ENCODE measurements at places on chromosomes 3 and 15.

GRCh38 chr3:174247687-174248152 lies 611.4 kb upstream of the NAALADL2 start:
- DNase-seq, result no peak

GRCh38 chr3:124772081-124772831 lies 42.0 kb downstream of the UMPS start:
- peak; percentile 75 for DNase-seq

DNA sequence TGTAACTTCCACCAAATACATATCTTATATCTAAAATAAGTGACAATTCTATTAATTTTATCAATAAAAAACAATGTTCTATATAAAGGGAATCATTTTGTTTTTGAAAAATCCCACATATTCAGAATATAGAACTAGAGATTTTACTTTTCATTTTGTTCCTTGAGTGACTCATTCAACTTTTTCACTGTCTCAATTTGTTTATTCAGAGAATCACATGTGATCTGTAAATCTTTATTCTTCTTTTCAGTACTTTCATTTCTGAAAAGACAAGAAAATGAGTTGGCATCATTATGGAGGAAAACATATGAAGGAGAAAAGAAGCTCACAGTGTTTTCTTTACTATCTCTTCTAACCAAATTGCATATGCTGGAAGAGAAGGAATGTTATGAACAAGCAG lies 35.0 kb downstream of the CIP2A start:
- no peak for DNase-seq

- DNase-seq, result no peak
Observed at GRCh38 chr3:151200586-151200985, 2.4 kb downstream of the GPR171 start.

- DNase-seq, result no peak
Observed at GRCh38 chr3:10522646-10523303, 17.4 kb upstream of the ATP2B2 start.

GRCh38 chr15:98142572-98142971 lies 182.1 kb downstream of the ARRDC4 start:
- no peak for DNase-seq

DNA sequence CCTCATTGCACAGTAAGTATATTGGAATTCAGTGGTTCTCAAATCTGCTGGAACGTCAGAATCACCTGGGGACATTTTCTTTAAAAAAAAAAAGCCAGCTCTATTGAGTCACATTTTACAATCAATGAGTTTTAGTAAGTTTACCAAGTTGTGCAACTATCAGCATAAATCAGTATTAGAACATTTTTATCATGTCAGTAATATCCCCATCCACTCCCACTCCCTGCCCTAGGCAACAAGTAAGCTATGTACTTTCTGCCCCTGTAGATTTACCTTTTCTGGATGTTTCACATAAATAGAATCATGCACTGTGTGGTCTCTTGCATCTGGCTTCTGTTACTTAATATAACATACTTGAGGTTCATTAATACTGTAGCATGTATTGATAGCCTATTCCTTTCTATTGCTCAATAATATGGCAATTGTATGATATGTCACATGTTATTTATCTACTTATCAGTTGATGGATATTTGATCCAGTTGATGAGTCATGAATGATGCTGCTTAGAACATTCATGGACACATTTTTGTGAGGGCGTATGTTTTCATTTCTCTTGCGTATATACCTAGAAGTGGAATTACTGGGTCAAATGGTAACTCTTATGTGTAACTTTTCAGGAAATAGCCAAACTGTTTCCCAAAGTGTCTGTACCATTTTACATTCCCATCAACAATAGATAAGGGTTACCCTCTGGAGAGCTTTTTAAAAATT lies 180.5 kb downstream of the THSD4 start:
- peak; percentile 57 for DNase-seq

- no peak for DNase-seq
Observed at GRCh38 chr15:74062671-74063070, 19.7 kb downstream of the GOLGA6A start.

DNA sequence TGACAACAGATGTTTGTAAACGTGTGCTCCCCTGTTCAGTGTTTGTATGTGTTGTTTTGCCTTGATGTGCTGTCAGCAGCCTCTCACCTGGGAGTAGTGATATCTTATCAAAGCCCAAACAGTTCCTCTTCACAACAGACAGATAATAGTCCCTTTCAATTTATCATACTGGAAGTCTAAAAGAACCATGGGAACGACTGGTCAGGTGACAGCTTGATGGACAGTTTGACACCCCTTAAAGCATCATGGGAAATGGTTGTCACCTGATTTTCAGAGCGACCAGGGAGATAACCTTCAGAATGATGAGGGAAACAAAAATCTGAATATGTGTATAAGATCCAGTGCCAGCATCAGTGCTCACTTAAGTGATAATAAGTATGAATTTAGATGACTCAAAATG lies 146.3 kb upstream of the SOX2 start:
- DNase-seq, result no peak

DNA sequence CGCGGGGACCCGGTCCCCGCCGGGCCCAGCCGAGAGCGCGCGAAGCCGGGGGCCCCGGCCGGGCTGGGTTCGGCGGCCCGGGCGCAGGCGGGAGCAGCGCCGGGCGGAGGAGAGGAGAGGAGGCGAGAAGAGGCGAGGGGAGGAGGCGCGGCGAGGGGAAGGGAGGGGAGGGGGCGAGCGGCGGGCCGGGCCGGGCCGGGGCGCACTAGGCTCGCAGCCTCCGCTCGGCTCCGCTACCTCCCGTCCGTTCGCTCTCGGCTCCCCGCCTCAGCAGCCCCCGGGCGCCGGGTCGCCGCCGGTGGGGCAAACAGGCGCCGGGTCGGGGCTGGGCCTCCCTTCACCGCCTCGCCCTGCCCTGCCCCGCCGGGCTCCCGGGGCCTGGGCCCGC lies 351 bp downstream of the INSYN1 start:
- no peak for DNase-seq

DNA sequence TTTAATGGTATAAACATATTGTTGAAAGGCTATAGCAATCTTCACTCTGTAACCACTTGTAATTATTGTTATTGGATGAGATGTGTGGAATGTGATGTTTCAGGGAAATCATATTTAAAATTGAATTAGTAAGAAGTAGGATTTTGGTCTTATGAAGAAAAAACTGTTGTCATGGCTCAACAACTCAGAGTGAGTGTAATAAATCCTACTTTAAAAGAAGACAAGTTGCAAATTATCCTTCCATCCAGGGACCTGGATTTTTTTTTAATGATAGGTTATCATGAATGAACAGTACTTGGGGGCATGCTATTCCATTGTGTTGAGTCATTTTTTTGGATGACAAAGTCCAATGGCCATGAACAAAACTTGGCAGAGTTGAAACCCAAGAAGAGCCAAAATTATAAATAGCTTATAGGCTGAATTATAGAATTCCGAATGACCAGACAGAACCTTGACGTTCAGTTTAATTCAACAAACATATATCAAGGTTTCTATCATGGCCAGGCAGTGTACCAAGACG lies 625.5 kb upstream of the ZNF717 start:
- no peak for DNase-seq

GRCh38 chr15:101288905-101289513 lies 6.0 kb downstream of the SNRPA1 start:
- peak; percentile 65 for DNase-seq

- peak; percentile 40 for DNase-seq
Observed at GRCh38 chr15:75131269-75131643, 70.4 kb upstream of the C15orf39 start.

DNA sequence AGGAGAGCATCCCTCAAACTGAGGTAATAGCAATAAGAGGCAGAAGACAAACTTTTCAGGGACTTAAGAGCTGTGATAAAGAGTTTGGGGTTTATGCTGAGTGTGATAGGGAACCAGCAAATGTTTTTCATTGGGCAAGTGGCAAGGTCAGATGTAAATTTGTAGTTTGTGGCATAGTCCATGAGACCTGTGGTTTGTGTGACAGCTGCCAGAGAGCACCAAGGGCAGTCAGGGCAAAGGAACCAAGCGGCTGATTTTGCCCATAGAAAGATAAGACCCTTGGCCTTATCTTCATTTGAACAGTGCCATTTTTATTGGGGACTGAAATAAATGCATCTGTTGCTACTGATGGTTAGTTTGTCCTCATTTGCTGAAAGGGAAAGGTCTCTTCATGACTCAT lies 220.3 kb downstream of the LRRN1 start:
- DNase-seq, result no peak

DNA sequence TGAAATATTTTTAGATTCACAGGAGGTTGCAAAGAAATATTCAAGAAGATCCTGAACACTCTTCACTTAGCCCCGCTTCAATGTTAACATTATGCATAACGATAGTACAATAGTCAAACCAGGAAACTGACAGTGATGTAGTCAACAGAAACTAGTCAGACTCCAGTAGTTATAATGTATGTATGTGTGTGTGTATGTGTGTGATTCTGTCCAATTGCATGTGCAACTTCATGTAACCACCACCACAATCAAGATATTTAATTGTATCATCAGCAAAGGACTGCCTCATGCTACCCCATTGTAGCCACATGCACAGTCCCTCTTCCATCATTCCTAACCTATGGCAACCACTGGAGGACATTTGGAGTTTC lies 77.9 kb downstream of the APBA2 start:
- no peak for DNase-seq

- peak; percentile 81 for DNase-seq
Observed at GRCh38 chr3:177633671-177634207, 436.5 kb upstream of the TBL1XR1 start.

GRCh38 chr3:42037318-42037945 lies 53.7 kb upstream of the TRAK1 start:
- no peak for DNase-seq

DNA sequence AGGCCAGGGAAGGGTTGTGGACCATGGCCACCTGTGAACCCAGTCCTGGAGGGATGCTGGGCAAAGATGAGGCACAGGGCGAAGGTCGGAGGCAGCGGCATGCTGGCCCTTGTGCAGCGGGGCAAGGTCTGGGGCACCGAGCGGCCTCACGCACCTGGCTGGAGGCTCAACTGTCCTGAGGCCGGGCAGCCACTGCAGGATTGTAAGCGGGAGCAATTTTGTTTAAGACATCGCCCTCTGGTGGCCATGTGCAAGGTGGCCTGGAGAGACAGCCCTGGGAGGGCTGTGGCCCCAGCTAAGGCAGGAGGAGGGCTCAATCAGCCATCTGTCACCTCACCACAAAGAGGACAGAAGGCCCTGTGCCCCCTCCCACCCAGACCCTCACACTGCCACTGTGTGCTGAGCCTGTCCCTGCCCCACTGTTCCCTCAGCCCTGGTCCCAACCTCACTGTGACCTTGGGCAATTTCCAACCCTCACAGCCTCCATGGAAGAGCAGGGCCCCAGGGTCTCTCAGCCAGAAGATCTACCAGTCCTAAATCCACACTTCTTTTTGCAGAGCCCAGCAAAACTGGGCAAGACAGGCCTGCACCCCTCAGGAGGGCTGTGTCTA lies 46.2 kb downstream of the TPRA1 start:
- DNase-seq, result peak; percentile 57

- DNase-seq, result peak; percentile 83
Observed at GRCh38 chr3:111582120-111582474, 13.0 kb downstream of the ZBED2 start.

GRCh38 chr3:9301798-9302197 lies 52.4 kb upstream of the SRGAP3 start:
- no peak for DNase-seq

DNA sequence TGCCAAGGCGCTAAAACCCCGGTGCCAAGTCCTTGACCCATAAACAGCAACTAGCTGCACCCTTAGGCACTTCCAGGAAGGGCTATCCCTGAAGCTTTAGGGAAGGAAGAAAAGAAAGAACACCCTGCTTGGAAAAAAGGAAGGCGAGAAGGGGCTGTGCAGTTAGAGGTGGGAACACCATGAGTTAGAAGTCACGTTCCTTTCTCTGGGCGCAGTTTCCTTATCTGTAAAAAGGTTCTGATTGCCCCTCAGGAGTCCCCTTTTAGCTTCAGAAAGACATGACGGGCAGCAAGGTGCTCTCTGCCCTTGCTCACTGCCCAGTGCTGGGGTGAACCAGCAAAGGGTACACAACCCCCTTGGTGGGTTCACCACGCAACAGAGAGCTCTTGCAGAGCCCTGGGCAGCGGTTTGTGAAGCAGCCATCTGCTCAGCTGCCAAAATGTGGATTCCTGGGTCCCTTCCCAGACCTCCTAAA lies 798 bp downstream of the GCHFR start:
- no peak for DNase-seq

- DNase-seq, result peak; percentile 73
Observed at GRCh38 chr3:177538048-177538749, 340.9 kb upstream of the TBL1XR1 start.

DNA sequence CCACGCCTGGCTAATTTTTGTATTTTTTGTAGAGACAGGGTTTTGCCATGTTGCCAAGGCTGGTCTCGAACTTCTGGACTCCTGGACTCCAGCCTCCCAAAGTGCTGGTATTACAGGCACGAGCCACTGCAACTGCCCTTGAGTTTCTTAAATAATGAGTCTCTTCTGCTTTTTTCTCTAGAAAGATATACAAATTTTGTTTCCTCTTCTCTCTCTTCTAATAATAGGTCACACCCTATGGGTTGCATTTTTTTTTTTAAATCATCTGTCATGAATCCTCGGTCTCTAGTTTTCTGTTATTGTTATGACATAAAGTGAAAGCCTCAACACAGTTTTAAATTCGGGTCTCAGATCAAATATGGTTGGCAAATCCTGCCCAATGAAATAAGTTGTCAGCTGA lies 111.2 kb downstream of the IL12A start:
- DNase-seq, result no peak

GRCh38 chr3:69504232-69504631 lies 118.3 kb upstream of the FRMD4B start:
- no peak for DNase-seq

- no peak for DNase-seq
Observed at GRCh38 chr3:30685267-30685667, 78.9 kb downstream of the TGFBR2 start.

DNA sequence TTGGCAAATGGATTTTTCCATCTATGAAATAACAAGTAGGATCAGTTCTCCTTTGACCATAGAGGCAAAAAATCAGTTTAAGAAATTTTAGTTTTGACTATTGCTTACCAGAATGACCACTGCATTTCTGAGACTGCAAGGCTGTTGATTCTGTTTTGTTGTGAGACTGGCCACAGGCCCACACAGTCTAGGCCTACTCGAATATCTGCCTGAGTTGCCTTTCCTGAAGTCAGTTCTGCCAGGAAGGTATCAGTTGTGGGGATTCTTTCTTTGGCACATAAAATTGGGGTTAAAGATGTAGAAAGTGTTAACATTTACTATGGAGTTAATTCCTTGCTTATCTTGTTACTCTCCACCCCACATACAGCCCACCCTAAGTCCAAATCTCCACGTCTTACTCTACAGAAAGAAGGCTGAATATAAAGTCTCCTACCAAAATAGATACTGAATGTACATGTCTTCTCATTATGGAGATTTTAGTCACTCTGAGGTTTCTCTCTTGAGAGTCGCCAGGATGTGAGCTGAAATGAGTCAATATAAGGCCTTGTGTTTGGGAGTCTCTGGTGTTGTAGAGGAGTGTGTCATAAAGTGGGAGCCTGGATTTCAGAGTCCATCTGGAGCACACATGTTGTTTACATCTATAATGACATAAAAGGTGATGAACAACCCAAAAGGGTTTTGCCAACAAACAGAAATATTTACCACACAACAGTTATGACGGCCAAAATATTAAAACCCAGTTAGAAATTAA lies 45.0 kb upstream of the WWTR1 start:
- peak; percentile 99 for DNase-seq

GRCh38 chr15:51575775-51576174 lies 46.8 kb downstream of the DMXL2 start:
- DNase-seq, result no peak

GRCh38 chr3:134155446-134155845 lies 95.2 kb downstream of the RYK start:
- DNase-seq, result no peak

GRCh38 chr3:20974396-20974795 lies 776.6 kb downstream of the ZNF385D start:
- DNase-seq, result peak; percentile 17

- no peak for DNase-seq
Observed at GRCh38 chr15:39735120-39735717, 47.4 kb downstream of the FSIP1 start.
